Purkinje cell (primary cell): ENCODE measurements at places on chromosomes 6 and 20. TPM values are rescaled to one million over a fixed set of nuclear protein-coding genes. Genes with fewer than 3 reads are reported as not detected.

Gene RCAN2
- polyA plus RNA-seq: 92.0 and 111 TPM in 2 replicates

Gene FAM229B
- polyA plus RNA-seq: 167 and 187 TPM in 2 replicates

Gene MATN4
- not detected in 2 replicates for polyA plus RNA-seq

Gene CALHM4
- not detected in 2 replicates for polyA plus RNA-seq

Gene PHF20
- polyA plus RNA-seq: 139 and 149 TPM in 2 replicates

Gene PHACTR2
- 121 and 168 TPM in 2 replicates for polyA plus RNA-seq

Gene DAAM2
- polyA plus RNA-seq: 0.80 TPM in 1 of 2 replicates, not detected in the other
